ENCODE measurements at places on chromosomes 16 and 17.

DNA sequence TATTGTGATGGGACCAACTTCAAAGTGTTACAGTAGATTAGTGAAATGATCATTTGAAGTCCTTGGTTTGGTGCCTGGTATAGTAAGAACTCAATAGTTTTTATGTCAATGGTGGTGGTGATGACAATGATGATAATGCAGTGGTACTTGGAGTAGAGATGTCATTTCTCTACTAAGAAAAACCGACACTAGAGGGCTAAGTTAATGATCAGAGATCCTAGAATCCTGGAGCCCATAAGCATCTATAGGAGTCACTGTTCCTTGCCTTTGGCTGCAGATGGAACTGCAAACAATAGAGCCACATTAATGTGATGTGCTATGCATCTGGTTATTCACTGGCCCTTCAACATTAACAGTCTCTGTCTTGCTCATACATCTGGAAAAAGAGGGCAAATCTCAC lies 103.8 kb downstream of the ANKFN1 start:
- no peak for DNase-seq

GRCh38 chr16:30546115-30546514 lies 11.5 kb upstream of the ZNF747 start:
- DNase-seq = no peak

GRCh38 chr17:68296217-68297191 lies 5.2 kb downstream of the ARSG start:
- DNase-seq = no peak

DNA sequence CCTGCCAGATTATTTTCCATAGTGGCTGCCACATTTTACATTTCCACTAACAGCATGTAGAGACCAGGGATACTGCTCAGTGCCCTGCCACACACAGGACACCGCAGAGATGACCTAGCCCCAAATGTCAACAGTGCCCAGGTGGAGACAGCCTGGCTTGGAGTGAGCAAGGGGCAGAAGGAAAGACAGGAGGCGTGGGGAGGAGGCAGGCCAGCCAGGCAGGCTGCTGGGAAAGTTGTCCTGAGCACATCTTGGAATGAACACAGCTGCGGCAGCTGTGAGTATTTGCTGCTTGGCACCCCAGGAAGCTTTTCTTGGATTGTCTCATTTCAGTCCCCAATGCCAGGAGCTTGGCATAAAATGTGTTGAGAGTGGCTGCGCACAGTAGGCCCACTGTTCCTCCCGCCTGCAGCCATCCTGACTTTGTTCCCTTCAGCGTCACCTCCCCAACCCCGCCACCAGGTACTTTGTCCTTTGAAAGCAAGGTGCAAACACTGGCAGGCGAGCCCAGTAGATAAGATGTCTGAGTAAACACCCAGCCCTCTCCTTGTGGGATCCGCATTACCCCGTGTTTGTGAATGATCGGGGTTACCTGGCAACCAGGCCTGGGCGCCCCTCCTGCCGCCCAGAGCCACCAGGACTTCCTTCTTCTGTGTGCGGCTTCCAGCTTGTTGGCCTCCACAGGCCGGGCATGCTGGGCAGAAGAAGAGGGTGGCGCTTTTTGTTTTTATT lies 114.0 kb downstream of the CMIP start:
- peak; percentile 57 for DNase-seq

- no peak for DNase-seq
These were observed 19.9 kb downstream of the SPATA32 start for GRCh38 chr17:45242029-45242414.

DNA sequence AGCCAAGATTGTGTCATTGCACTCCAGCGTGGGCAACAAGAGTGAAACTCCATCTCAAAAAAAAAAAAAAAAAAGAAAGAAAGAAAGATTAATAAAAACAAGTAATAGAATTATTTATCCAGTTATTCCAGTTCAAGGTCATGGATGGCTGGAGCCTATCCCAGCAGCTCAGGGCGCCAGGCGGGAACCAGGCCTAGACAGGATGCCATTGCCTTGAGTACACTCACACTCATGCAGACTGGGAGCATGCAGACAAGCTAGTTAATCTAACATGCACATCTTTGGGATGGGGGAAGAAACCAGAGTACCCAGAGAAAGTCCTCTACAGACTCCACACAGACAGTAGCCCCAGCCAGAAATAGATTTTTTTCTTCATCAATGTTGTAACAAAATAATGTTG lies 17.9 kb downstream of the PDP2 start:
- DNase-seq = no peak

DNA sequence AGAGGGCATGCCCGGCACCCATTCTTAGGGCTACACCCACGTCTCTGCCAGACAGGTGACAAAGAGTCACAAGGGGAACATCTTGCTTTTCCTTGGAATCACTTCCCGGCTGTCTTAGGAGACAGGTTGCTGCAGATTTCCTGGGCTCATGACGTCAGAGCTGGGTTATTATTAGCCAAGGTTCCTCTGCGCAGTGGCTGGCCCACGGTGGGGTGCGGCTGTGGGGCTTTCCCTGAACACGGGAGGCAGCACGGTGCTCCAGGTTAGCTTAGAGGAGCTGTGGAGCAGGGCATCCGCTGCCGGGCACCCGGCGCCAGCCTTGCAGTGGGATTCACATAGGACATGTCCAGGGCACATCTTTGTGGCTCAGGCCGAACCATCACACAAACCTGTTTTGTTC lies 118.0 kb upstream of the PLCG2 start:
- no peak for DNase-seq

DNA sequence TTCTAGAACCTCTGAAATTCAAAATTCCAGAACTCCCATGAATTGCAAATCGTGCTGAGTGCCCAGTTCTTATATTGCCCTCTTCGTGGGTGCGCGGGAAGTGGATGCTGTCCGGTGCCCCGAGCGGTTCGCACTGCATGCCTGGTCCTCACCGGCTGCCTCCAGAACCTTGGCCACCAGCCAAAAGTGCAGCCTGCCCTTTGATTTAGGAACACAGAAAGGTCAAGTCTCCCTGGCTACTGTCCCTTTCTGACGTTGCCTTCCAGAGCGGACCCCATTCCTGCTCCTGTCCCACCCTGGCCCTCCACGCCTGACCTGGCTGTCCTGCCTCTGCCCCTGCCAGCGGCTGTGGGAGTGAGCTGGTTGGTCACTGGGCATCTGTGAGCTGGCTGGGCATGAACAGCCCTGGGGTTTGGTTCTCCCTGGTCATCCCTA lies 9.7 kb downstream of the NEUROD2 start:
- no peak for DNase-seq

GRCh38 chr16:28587386-28587785 lies 9.5 kb downstream of the SULT1A2 start:
- no peak for DNase-seq

DNA sequence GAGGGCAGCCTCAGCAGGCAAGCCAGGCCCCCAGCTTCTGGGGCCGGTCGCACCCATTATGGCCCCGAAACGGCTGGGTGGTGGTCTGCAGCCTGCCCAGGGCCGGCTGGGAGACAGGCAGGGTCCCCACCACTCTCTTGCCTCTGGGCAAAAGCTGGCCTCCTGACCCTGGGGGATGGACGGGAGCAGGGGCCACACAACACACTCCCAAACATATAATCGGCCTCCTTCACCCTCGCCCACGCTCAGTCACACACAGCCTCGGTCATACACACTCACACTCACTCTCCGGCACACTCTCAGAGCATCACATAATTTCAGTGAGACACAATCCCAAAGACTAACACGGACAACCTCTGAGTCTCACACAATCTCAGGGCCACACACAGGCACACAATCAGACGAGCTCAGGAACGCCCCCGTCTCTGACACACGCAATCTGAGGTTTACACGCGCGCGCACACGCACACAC lies 589 bp downstream of the PEMT start:
- DNase-seq = peak; percentile 72

DNA sequence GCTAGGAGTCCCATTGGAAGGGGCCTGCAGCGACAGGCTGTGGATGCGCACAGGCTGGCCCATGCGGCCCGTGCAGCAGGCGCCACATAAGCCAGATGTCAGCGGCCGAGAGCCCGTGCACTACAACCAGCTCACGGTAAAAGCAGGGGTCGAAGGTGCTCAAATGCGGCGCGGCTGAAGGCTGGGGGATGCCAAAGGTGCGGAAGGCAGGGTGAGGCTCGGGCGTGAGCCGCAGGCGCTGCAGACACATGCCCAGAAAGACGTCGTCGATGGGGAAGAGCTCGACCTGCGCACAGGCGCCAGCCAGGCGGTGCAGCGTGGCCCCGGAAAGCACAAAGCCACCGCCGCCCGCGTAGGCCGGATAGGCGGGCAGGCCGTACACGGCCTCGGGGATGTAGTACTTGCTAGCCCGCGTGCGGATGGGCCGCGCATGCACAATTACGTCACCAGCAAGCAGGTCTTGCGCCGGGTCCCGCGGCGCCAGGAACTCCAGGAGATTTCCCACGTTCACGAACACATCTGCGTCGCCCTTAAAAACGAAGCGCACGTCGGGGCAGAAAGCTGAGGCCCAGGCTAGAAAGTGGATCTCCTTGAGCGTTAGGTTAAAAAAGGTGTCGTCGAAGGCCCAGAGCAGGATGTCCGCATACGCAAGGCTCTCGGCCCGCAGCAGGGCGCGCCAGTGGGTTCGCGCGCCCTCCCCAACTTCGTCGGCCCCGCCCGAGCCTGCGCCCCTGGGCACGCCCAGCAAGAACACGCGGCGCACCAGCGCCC lies 1.3 kb downstream of the B3GNT9 start:
- no peak for DNase-seq

- no peak for DNase-seq
These were observed 380.7 kb upstream of the PSMD7 start for GRCh38 chr16:73915935-73916334.

DNA sequence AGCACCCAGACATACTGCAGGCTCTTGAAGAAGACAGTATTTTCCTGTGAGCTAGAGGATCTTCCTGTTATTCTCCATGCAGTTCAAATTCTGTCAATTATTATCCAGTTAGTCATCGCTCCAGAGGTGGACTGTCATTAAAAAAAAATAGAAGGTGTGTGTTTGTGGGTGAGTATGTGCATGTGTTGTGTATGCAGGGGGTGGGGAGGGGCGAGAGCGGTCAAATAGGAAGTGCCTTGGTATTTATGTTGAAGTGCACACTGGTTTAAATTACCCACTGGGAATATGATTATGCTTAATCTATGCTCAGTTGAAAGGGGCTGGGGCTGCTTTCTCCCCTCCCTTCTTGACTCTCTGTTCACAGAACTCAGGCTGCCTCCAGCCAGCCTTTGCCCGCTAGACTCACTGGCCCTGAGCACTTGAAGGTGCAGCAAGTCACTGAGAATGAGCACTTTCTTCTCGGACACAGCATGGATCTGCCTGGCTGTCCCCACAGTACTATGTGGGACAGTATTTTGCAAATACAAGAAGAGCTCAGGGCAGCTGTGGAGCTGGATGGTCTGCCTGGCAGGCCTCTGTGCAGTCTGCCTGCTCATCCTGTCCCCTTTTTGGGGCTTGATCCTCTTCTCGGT lies at the start of gene HSD17B2:
Gene HSD17B2, plus strand, starts transcription at position 273 of the 632 bp plus-strand sequence. Its CDS starts 172 bp downstream, at position 445.
- DNase-seq = peak; percentile 52

DNA sequence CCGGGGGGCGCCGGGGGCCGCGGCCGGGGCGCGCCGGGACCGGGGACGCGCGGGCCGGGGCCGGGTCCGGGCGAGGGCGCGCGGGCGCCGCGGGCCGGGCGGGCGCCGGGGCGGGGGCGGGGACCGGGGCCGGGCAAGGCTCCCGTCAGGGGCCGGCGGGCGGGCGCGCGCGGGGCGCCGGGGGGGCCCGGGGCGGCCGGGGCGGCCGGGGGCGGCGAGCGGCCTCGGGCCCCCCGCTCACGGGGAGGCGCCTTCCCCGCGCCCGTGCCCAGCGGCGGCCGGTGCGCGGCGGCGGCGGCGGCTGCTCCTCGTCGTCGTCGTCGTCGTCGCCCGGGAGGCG lies 563 bp downstream of the ZCCHC14 start:
- DNase-seq = no peak

DNA sequence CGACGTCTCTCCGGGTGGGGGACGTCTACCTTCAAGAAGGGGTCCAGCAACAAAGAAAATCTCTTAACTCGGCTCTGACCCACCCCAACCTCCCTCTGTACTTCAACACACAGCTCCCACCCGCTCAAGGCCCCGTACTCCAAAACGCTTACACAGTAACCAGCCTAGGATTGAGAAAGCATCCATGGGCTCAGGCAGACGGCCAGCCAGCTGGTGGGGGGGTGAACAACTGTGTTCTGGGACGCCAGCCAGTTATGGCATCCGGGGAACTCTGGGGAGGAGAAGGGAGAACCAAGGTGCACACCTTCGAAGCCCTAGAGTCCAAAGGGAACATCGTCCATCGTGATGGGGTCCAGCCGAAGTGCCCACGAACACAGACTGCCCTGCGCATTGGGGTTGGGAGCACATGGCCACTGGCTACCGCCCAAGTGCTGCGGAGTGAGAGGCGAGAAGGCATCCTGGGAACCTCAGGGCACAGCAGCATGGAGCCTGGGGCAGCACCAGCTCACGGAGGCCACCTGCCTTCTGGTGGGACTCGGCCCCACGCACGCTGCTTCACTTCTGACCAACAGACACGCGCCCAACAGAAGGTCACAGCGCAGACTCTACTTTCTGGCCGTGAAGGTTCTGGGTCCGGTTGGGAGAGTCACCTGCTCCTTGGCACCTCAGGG lies 14.3 kb downstream of the SLC16A3 start:
- DNase-seq = no peak

DNA sequence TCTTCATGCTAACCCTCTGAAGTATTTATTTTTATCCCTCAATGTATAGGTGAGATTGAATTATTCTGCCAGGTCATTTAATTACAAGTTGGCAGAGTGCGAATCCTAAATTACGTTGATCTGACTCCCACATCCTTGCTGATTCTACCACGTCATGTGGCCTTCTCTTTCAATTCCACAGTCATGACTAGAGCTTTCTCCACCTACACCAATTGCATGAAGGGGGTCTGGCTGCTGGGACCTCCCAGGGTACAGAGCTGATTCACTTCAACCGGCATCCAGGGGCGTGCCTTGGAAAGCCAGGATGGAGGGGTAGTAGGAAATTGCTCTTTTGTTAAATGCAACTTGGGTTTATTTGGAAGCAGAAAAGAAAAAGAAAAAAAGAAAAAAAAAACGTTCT lies 41.1 kb upstream of the CDH13 start:
- no peak for DNase-seq

DNA sequence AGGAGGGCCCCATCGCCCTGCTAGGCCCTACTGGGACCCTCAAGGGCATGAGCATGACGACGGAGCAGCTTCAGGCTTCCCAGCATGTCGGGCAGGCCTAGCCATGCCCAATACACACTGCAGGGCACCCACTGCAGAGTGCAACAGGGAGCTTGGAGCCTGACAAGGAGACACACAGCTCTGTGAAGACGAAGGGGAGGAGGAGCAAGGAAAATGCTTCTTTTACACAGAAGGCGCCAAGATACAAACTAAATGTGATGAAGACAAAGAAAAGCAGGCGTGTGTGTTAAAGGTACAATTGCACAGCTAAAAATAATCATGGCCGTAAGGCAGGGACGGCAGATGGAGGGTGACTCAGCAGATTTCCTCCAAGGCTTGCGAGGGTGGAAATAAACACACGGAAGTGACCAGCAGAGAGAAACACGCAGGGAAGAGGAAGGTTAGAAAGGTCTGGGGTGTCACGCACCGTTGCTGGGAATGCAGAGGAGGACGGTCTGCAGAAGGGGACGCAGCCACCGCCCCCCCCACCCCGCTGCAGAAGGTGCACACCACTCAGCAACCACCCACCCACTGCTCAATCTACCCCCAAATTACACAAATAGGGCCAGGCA lies 108.5 kb downstream of the ZNF778 start:
- no peak for DNase-seq
